ENCODE measurements at places on chromosomes 7 and 10.

DNA sequence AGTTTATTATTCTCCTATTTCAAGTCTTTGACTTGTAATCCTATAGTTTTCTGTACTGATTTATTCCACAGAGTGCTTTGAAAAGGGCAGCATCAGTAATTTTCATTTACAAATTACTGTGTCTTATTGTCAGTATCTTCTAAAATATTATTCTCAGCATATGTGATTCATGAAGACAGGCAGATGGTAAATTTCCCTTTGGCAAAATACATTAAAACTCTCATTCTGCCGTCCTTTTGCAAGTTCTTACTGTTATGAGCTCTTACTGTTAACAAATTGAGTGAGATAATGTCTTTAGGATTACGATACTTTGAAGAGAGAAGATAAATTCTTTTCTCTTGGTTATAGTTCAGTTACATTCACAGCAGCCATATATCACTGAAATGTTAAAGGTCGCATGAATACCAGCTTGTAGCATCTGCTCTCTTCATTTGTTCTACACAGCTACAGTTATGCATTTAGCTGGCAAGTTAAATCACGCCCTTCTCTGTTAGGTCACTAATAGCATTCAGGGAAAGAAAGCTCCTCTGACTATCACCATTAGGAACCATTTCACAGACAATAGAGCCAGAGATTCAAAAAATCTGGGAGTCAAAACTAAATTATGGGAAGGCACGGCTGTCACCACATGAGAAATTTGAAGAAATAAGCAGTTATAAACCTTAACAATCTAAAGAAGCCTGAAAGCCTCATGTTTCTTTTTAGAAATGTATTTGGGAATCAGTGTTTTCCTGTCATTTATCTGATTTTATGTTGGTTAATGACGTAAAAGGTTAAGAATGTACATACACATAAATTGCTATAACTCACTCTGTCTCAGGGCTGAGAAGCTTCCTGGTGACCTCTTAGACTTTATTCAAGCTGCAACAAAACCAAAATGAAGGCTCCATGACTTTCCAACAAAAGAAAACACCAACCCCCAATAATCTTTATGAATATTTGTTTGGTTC is 109.6 kb upstream of the SP4 start:
- DNase-seq = no peak

- no peak for DNase-seq
Observed at GRCh38 chr10:29798921-29799690, 164.3 kb upstream of the SVIL start.

GRCh38 chr10:102368077-102368476 is 27.4 kb upstream of the NFKB2 start:
- DNase-seq = no peak

DNA sequence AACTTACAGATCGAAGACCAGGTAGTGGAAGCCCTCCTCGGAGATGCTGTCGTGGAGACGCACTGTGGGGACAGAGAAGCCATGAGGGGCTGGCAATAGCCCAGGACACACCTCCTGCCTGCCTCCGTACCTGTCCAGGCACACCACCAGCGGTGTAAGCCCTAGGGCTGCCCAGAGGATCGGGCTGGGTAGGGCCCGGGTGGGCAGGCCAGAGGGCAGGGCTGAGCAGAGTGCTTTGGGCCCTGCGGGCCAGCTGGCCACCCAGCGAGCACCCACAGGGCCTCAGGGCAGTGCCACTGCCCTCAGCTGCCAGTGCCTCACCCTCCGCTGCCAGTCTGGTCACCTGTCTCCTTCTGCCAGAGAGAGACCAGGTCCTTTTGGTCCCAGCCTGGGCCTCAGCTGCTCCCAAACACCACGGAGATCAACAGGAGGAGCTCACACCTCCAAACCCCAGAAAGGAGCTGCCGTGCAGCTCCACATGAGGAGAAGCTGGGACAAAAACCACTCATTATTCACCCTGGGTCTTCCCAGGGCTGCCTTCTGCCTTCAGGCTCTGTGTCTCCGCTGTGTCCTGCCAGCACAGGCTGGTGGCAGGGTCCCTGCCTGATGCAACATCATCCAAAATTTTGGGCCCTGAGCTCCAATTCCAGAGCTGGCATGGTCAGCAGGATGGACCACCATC is 58.2 kb downstream of the YKT6 start:
- DNase-seq = no peak

DNA sequence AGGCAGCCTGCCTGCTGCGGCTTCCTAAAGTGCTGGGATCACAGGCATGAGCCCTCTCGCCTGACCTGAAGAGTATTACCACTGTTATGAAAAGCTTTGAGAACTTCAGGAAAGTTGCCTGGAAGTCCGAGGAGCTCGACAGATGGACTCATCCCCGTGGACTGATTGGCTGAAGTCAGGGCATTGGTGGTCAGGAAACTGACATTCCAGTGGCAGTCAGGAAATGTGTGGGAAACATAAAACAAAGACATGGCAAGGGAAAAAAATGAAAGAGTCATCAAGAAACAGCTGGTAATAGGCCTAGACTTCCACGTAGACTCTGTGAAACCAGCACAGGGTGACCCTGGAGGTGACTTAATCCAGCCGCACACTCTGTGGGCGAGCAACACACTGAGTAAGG is 123.3 kb downstream of the CDH23 start:
- DNase-seq = no peak

- no peak for DNase-seq
Observed at GRCh38 chr10:113454341-113455061, 98.4 kb upstream of the HABP2 start.

DNA sequence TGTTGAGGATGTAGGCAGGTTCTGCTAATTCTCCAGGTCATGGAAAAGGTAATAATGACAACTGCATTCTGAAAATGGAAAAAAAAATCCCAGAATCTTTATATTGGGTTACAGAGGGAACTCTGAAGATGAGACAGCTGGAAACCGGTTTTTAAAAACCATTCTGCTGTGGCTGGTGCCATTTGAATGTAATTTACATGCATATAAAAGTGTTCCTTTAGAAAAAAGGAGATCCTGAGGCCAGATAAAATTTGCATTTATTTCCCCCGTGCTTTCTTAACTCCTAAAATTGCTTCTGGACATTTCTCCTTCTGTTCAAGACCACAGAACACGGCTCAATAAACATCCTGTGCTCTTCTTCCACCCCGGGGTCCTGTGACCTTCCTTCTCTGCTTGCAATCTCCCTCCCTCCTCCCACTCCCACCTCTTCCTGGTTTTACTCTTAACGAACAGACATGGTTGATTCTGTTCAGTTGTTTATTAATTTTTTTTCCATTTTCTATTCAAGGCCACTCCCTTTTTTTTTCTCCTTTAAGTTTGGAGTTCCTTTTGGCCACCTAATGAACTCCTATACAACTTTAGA is 41.6 kb downstream of the SH2D4B start:
- DNase-seq = no peak

DNA sequence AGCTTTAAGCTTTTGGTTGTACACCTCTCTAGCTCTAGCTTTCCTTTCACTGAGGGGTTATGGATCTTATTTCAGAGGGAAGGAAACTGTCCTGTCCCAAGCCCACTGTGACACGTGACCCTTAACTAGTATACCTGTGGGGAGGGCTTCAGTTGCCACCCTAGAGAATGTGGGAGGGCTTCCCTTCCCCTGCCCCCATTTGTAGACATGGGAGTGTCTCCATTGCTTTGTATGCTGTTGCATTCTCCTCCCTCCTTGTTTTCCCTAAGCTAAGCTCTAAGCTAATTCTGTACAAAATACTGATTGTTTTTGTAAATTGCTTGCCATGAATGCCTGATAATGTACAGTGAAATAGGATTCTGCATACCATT is 11.2 kb downstream of the LUC7L2 start:
- DNase-seq = no peak

GRCh38 chr7:105932835-105933477 is 30.1 kb upstream of the CDHR3 start:
- DNase-seq = no peak

DNA sequence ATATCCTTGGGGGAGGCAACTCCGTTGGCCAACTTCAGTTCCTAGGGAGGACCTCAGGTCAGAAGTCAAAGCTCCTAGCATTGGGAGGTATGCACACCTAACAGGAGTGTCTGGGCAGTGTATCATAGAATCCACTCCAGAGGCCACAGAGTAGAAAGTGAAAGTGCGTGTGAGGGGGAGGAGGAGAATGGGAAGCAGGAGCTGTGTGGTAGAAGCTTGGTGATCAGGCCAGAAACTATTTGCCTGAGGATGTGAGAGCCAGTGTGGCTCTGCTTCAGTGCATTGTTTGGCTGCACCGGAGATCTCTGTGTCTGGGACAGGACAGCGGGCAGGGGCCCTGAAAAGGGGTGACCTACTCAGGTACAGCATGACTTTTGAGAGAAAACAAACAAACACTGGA is 557.4 kb upstream of the VSTM2A start:
- DNase-seq = no peak

- no peak for DNase-seq
Observed at GRCh38 chr10:127525686-127526085, 23.4 kb upstream of the NPS start.

- no peak for DNase-seq
Observed at GRCh38 chr7:139568346-139568675, 44.8 kb downstream of the CLEC2L start.

DNA sequence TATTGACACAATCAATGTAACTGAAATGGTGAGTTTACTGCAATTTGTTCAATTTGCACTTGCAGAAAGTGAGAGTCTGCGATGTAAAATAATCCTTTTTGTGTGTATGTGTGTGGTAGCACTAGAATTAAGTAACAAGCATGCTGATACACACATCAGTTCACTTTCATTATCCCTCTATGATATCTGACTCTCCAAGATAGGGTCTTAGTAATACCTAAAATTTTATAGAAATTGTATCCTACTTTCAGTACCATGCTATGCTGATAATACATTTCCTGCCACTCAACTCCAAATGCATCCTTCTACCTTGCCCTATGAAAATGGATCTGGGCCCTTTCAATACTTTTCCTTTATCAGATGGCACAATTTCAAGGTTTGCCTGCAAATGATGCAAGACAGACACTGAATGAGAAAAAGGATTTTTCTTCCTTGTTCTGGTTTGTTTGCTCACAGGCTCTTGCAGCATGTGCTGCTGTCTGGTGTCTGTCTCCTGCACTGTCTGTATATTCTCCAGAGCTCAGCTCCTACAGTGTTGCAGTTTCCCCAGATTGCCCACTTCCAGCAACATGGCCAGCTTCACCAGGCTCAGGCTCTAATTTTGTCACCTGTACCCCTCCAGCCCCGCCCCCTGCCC is 297.9 kb upstream of the HGF start:
- no peak for DNase-seq

DNA sequence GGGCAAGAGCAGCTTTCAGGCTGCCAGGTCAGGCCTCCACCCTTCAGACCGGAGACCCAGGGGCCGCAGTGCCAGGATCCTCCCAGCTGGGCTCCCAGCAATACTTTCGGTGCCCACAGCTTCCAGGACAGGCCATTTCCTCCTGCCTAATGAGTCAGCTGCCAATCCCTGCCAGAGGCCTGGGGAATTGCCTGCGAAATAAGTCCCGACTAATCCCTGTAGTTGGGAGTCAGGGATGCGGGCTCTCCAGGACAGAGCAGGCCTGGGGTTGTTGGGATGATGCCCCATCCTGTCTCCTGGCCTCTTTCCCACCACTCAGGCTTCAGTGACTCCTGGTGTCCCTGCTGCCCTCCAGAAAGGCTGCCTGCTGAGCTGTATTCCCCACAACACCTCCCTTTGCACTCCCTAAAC is 143.5 kb upstream of the UNC5B start:
- DNase-seq = no peak

DNA sequence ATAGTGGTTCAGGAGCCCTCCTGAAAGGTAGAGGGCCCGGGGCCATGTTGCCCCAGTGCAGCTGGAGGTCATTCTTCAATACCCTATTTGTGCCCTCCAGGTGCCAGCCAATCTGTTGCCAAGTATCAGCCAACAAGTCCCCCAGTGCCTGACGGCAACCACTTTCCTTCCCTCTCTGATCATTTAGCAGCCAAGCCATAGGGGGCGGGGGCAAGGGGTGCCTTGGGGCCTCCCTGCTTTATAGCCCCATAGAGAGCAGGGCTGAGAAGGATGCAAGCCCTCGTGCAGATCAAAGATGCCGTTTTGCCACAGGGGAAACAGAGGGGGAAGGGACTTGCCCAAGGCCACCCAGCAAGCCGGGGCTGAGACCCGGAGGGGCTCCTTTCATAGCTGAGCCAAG is 149.0 kb upstream of the CHST15 start:
- DNase-seq = no peak

DNA sequence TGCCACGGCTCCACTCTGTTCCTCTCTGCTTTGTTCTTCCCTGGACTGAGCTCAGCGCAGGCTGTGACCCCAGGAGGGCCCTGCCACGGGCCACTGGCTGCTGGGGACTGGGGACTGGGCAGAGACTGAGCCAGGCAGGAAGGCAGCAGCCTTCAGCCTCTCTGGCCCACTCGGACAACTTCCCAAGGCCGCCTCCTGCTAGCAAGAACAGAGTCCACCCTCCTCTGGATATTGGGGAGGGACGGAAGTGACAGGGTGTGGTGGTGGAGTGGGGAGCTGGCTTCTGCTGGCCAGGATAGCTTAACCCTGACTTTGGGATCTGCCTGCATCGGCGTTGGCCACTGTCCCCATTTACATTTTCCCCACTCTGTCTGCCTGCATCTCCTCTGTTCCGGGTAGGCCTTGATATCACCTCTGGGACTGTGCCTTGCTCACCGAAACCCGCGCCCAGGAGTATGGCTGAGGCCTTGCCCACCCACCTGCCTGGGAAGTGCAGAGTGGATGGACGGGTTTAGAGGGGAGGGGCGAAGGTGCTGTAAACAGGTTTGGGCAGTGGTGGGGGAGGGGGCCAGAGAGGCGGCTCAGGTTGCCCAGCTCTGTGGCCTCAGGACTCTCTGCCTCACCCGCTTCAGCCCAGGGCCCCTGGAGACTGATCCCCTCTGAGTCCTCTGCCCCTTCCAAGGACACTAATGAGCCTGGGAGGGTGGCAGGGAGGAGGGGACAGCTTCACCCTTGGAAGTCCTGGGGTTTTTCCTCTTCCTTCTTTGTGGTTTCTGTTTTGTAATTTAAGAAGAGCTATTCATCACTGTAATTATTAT is 1.2 kb downstream of the CLDN4 start:
- DNase-seq = no peak

DNA sequence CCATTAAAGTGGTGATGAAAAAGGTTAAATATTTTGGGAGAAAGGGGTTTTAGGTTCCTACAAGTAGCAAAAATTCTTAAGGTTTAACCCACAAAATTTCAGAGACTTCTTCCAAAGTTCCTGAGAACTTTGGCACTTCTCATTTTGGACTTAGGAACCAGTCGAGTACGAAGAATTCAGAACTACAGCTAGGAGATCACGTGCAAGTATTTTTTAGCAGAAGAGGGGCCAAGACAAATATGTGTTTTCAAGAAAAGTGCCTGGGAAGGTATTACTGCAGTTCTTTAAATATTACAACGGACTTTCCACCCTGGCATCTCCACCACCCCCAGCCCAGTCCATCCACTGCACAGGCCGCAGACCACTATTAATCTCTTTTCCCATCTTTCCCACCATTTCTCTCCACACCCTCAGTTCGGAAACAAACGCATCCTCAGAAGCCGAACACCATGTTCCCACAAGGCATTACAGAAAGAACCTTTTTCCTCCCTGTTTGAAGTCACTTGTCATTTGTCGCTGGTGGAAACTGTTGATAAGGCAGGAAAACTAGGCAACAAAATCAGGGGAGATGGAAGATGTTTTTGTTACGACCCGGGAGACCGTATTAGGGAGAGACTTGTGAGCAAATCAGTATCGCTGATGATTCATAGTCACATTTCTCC is 7.1 kb downstream of the INHBA start:
- DNase-seq = no peak

- DNase-seq = no peak
Observed at GRCh38 chr7:157612009-157612663, 275.3 kb downstream of the DNAJB6 start.

All from stimulated activated CD8-positive, alpha-beta memory T cell treated with anti-CD3 and anti-CD28 coated beads, Interleukin-2, amount 100 ng/mL, for 1 hour (primary cell).